Ureter (tissue), 1 donor: ENCODE measurements at places on chromosomes 3 and 15. TPM values are rescaled to one million over a fixed set of nuclear protein-coding genes. Genes with fewer than 3 reads are reported as not detected.

The CLDN11 gene
- 10.6 TPM for total RNA-seq

The FEZF2 gene
- not detected for total RNA-seq

The NR2C2 gene
- 59.8 TPM for total RNA-seq

The SLC12A8 gene
- 6.1 TPM for total RNA-seq

The OXSR1 gene
- total RNA-seq, result 51.3 TPM

The GPR171 gene
- total RNA-seq, result 4.7 TPM

The ACKR2 gene
- total RNA-seq, result 17.2 TPM

The FES gene
- 36.2 TPM for total RNA-seq

The ZBBX gene
- 0.52 TPM for total RNA-seq

The UCN2 gene
- total RNA-seq, result 1.5 TPM

- no peak for DNase-seq
Measured at GRCh38 chr3:61848885-61849284, 287.5 kb downstream of the PTPRG start.

- no peak for DNase-seq
Measured at GRCh38 chr15:56844892-56845291, 73.6 kb upstream of the TCF12 start.

- no peak for DNase-seq
Measured at GRCh38 chr15:80709542-80709941, 14.4 kb downstream of the ABHD17C start.

DNA sequence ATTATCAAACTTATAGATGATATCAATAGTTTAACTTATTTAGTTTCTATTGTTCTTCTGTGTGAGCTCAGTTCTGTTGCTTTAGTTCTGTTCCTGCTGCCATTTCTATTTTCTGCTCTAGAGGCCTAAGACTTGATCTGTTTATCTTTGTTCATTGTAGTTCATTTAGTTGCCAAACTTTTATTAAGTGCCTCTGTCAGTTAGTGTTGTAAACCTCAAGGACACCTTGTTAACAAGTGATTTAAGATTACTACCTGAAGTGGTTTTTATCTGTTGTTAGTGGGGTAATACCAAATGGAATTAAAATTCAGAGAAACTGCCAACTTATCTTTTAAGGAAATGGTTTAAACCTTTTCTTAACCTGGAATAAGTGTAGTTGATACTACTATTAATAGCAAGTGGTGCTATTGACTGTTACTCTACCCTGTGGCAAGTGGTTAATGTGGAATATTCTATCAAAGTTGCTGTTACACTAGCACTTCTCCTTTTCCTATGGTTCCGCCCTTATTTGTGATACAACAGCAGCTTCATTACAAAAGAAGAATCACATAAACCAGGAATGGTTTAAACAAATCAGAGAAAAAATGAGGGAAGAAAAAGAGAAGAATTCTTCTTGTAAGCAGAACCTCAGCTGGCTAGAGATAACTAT, 500.6 kb upstream of the GOLIM4 start:
- DNase-seq, result no peak

GRCh38 chr3:106036696-106037095, 167.9 kb upstream of the CBLB start:
- DNase-seq, result no peak

GRCh38 chr3:156240642-156241041, 120.3 kb downstream of the KCNAB1 start:
- DNase-seq, result no peak

- no peak for DNase-seq
Measured at GRCh38 chr3:28651159-28651558, 302.5 kb upstream of the AZI2 start.

GRCh38 chr3:159447841-159448240, 540.8 kb upstream of the IL12A start:
- no peak for DNase-seq

- peak; percentile 74 for DNase-seq
Measured at GRCh38 chr3:152834776-152835600, at the start of gene P2RY1. Gene P2RY1, plus strand, starts transcription at chr3:152835131. Its CDS starts 652 bp downstream, at chr3:152835783.

- no peak for DNase-seq
Measured at GRCh38 chr3:15475161-15475560, 46.3 kb downstream of the COLQ start.

- DNase-seq, result no peak
Measured at GRCh38 chr15:45551676-45552075, 29.1 kb upstream of the SLC30A4 start.

DNA sequence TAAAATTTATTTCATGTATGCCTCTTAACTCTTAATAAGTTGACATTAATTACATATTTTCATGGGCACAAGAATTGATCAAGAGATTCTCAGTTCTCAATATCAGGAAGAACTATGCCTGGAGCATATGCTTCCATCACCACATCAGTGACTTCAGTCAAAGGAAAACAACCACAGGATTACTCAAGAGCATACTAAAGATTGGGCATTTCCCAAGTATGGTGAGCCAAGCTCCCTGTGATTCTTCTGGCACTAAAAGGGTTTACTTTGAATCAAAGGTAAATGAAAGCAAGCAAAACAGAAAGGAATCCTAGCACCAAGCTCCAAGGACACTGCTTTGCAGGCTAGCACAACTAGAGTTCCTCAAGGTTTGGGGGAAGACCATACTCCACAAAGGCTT, 44.6 kb downstream of the FMN1 start:
- DNase-seq, result no peak

DNA sequence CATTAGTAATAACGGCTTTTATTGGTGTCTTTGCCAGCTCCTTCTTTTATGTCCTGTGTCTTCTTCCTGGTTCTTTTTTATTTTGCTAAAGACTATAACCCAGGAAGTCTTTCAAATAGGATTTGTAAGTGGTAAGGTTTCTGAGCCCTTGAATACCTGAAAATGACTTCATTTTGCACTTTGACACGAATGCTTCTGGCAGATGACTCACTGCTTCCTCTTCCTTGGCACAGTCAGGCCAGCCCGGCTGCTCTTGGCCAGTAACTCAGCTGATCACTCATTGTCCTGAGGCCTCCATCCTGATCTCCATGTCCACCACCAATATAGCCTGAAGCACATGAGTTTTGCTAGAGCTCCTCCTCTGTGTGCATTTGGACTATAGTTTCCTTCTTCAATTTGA, 48.7 kb upstream of the NR2E3 start:
- peak; percentile 67 for DNase-seq

DNA sequence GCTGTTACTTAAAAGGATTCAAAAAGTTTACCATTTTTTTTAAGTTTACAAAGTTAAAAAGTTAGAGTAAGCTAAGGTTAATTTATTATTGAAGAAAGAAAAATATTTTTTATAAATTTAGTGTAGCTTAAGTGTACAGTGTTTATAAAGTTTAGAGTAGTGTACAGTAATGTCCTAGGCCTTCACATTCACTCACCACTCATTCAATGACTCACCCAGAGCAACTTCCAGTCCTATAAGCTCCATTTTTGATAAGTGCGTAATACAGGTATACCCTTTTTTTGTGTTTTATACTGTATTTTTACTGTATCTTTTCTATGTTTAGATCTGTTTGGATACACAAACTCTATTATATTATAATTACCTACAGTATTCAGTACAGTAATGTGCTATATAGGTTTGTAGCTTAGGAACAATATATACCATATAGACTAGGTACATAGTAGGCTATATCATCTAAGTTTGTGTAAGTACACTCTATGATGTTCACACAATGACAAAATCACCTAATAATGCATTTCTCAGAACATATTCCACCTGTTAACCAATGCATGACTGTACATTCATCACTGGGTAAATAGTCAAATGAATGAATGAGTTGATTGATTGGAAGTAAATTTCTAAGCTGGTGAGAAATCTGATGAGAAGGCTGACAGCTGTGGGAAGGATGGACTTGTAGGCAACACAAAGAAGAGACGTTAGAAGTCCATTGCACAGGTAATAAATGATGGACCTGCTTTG, 95.2 kb upstream of the CDIN1 start:
- DNase-seq, result no peak

DNA sequence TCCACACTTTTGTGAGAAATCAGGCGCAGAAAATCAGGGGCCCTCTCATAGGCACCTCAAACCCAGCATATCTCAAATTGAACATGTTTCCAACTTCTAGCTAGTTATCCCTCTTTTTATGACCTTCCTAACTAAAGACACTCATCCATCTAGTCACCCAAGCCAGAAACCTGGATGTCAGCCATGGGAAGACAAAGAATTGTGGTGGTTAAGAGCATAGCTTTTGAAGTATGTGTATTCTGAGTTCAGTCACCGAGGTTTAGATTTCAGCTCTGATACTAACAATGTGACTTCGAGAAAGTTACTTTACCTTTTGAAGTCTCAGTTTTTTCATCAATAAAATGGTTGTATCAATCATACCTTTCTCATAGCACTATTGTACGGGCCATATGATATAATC, 495.5 kb downstream of the NLGN1 start:
- DNase-seq, result no peak

- no peak for DNase-seq
Measured at GRCh38 chr3:24264748-24265158, 229.9 kb downstream of the THRB start.

GRCh38 chr15:48992545-48992944, 28.8 kb upstream of the SHC4 start:
- no peak for DNase-seq

DNA sequence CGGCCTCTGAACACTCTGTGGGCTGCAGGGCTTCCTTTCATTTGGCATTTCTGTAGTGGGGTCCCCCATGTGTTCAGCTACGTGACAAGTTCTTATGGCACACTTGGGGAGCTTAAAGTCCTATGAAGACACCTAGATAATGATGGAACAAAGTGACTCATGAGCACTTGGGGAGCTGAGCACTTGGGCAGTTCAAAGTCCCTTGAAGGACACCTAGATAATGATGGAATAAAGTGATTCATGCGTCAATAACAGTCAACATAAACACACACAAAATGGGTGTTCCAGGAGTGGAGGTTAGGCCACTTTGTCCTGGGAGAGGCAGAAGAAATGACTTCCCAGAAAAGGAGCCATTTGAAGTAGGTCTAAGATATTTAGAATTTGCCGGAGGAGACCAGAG, 66.6 kb downstream of the LDHAL6B start:
- DNase-seq, result no peak

DNA sequence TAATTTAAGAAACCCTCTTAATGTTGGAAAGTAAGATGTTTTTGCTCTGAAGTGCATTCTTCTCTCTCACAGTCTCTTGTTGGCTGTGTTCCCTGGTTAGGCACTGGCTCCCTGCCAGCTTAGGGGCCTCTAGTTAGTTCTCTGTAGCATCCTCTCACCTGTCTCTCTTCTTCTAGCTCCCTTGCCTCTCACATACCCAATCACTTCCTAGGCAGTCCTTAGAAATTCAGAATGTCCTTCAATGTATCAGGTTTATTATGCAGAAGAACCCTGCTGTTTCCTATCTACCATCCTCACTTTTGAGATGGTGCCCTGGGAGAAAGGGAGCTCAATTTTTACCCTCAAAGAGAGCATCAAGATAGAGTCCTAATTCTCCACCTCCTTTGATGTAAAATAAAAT, 36.2 kb upstream of the CPNE4 start:
- DNase-seq, result no peak

GRCh38 chr3:25784971-25785370, 1.7 kb upstream of the NGLY1 start:
- DNase-seq, result no peak

DNA sequence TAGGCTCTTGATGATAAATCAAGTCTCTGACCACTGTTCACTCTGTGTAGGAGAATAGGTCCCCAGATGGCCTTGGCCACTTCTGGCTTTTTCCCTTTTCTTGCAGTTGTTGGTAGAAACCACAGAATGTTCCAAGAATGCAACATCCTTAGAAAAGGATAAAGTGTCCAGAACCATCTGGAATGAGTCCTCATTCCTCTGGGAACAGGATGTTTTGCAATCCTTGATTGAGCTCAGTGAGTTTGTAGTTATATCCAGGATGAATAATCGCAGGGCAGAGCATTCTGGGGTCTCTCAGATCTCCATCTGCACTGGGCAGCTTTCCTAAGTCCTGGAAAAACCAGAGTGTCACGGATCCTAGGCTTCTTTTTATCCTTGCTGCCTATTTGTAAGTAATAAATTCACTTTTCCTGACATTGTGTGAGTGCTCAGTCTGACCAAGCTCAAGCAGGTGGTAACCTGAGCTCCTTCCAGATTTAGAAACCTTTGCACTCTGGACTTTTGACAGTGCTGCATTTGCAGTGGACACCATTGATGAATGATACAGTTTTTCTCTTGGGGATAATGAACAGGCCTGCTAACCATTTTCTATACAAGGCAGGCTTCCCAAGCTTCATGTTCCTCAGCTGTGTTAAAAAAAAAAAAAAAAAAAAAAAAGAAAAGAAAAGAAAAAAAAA, 1028.6 kb downstream of the OTOL1 start:
- no peak for DNase-seq

DNA sequence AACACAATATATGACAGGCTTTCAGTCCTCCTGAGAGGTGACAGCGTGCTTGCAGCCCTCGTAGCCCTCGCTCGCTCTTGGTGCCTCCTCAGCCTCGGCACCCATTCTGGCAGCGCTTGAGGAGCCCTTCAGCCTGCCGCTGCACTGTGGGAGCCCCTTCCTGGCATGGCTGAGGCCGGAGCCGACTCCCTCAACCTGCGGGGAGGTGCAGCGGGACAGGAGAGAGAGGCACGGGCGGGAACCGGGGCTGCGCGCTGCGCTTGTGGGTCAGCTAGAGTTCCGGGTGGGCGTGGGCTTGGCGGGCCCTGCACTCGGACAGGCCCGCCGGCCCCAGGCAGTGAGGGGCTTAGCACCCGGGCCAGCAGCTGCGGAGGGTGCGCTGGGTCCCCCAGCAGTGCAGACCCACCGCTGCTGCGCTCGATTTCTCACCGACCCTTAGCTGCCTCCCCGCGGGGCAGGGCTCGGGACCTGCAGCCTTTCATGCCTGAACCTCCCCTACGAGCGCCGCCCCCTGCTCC, 60.4 kb upstream of the HRH1 start:
- DNase-seq, result no peak

DNA sequence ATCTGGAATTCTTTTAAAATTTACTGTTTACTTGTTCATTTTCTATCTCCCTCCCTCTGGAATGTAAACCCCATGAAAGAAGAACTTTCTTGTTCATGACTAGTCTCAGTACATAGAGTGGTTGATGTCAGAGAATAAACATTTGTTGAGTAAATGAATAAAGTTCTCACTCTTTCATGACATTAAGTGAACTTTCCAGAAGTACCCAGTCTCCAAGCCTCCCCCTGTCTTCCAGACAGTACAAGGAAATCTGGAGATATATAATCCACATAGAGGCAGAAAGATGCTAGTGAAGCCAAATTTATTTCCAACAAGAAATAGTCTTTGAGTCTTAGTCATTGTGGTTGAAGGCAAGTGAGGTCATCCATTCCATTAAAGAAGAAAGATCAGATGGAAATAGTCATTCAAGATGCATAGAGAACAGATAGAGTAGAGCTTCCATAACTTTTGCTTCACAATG, 71.5 kb upstream of the GALNT15 start:
- DNase-seq, result no peak

- no peak for DNase-seq
Measured at GRCh38 chr15:59295261-59296001, 77.2 kb downstream of the MYO1E start.

DNA sequence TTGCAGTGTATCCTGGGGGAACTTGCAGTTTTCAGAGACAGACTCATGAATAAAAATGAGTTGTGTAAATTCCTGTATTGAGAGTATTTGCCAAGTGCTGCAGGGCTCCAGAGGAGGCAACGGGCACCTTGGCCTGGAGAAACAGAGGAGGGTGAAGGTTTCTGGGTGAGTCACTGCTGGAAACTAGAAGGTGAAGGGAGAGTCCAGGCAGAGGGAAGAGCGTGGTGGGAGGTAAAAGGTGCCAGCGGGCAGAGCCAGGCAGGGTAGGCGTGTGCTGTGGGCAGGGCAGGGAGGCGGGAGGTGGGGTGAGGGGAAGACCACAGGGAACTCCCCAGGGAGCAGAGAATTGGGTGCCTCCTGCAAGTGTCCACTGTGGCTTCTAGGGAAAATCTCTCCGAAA, 120.8 kb downstream of the SLCO3A1 start:
- no peak for DNase-seq
